ENCODE measurements at places on chromosomes 6 and 20. TPM values are rescaled to one million over a fixed set of nuclear protein-coding genes. Genes with fewer than 3 reads are reported as not detected.

Gene DUSP22
- total RNA-seq: 50.4 TPM

Gene ERGIC3
- total RNA-seq: 129 TPM

Gene NAPB
- total RNA-seq: 22.8 TPM

Gene ENPP4
- total RNA-seq: 45.0 TPM

Gene LY6G6C
- not detected for total RNA-seq

DNA sequence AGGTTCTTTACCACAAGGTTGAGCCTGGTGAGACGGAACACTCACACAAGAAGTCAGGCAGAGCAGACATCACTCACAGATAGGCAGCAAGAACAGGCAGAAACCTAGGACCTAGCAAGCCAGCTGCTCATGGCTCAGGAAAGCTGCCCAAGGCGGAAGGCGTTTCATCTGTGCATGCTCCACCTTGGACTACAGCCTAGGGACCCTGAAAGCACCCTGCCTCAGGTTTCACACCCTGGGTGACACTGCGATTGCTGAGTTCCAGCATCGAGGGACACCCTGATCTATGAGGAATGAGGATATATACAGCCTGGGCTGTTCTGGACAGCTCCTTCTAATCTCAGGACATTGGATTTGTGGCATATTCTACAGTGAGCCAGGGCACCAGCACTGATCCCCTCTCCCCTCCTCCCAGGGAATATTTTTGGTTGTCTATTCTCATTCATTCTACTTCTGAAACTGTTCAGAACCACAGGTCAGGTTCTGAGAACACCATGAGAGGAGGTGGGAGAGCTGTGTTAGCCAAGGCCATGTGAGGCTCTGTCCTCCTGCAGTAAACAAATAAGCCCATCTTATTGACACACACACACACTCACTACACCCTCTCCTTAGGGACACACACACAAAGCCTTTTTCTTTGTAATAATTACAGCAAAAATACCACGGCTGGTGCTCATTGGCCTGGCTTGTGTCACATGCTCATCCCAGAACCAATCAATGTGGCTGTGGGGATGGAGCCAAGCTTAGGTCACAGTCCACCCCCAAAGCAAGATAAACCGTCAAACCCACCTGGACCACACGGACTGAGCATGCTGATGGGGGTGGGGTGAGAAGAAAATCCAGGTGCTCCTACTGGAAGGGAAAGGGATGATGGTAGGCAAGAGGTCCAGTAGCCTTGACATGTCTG is 26.3 kb upstream of the PMEPA1 start:
- H3K4me3 ChIP-seq: no peak overlapping the region
- no peaks in the 10 kb centered on the region for H3K4me1 ChIP-seq
- H3K27ac ChIP-seq: no peak overlapping the region
- no peaks in the 10 kb centered on the region for H3K27me3 ChIP-seq
- DNase-seq: no peak
- no peaks in the 10 kb centered on the region for H3K36me3 ChIP-seq

- no peaks in the 10 kb centered on the region for H3K36me3 ChIP-seq
- DNase-seq: no peak
- H3K27ac ChIP-seq: no peak overlapping the region
Observed at GRCh38 chr6:73962884-73963283, 266.9 kb downstream of the CD109 start.

DNA sequence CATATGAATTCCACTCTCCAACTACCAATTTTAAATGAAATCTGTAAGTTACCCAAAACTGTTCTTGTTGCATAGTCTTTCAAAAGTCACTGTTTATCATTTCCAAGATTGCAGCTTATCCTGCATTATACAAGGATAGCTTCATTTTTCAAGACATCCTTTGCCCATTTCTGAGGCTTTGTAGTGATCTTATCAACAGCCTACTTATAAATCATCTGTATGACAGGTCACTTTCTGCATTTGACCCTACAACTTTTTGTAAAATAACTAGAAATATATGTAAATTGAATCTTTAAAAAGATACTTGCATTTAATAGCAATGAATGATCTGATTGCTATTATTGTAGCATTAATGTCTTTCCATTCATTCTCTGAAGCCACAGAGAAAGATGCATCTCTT is 521.1 kb downstream of the UTRN start:
- no peaks in the 10 kb centered on the region for H3K27me3 ChIP-seq
- peaks cover 45% of the 10 kb centered on the region for H3K36me3 ChIP-seq
- H3K4me3 ChIP-seq: no peak overlapping the region
- no peaks in the 10 kb centered on the region for H3K4me1 ChIP-seq

DNA sequence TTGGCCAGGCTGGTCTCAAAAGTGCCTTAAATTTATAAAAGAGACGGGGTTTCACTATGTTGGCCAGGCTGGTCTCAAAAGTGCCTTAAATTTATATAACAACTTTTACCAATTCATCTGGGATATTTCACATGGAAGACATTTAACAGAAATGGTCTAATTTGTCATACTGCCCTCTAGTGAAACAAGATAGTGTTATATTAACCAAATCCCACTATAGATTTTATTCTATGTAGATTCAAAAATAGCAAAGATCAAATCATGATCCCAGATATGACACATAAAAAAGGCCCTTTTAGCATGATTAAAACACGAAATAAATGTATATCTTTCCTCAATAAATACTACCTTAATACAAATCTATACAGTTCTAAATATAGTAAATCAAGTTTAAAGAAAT is 102.8 kb upstream of the TFAP2D start:
- H3K27ac ChIP-seq: no peak overlapping the region
- H3K4me3 ChIP-seq: no peak overlapping the region
- H3K36me3 ChIP-seq: no peaks in the 10 kb centered on the region
- no peaks in the 10 kb centered on the region for H3K4me1 ChIP-seq
- no peaks in the 10 kb centered on the region for H3K27me3 ChIP-seq
- DNase-seq: no peak

GRCh38 chr6:1700278-1700967 is 90.7 kb downstream of the FOXC1 start:
- no peaks in the 10 kb centered on the region for H3K4me1 ChIP-seq
- no peak overlapping the region for H3K27ac ChIP-seq
- no peak overlapping the region for H3K4me3 ChIP-seq
- H3K27me3 ChIP-seq: no peaks in the 10 kb centered on the region
- H3K36me3 ChIP-seq: no peaks in the 10 kb centered on the region
- DNase-seq: no peak

DNA sequence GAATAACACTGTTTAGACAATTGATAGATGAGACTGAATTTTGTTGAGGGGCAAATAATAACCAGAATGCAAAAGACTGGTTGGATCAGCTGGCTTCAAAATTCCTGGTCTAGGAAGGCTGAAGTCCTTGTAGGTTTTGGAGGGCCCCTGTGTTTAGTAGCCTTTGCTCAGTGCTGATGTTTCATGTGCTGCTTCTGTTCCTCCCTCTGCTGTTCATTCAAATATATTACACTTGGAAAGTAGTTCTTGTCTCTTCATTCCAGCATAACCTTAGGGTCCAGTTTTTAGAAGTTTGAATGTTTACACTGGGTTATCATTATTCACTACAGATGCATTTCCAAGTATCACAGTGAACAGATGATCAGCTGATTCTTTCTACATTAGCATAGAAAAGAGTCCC is 72.5 kb downstream of the FLRT3 start:
- no peaks in the 10 kb centered on the region for H3K4me1 ChIP-seq
- H3K36me3 ChIP-seq: no peaks in the 10 kb centered on the region
- DNase-seq: no peak
- H3K27me3 ChIP-seq: no peaks in the 10 kb centered on the region

- no peak for DNase-seq
- H3K36me3 ChIP-seq: no peaks in the 10 kb centered on the region
- H3K27me3 ChIP-seq: no peaks in the 10 kb centered on the region
Observed at GRCh38 chr20:57440678-57441509, 49.7 kb downstream of the RBM38 start.

- H3K4me3 ChIP-seq: peak within 1 kb of the TSS; percentile 88
- H3K36me3 ChIP-seq: peaks cover 22% of the 10 kb centered on the region
- peaks cover 37% of the 10 kb centered on the region for H3K4me1 ChIP-seq
- H3K27ac ChIP-seq: peak within 1 kb of the TSS; percentile 85
Observed at GRCh38 chr6:30326526-30327231, at the start of gene TRIM39. TRIM39 (plus strand) TSS chr6:30326927; CDS start chr6:30329318, 2,391 bp downstream.

DNA sequence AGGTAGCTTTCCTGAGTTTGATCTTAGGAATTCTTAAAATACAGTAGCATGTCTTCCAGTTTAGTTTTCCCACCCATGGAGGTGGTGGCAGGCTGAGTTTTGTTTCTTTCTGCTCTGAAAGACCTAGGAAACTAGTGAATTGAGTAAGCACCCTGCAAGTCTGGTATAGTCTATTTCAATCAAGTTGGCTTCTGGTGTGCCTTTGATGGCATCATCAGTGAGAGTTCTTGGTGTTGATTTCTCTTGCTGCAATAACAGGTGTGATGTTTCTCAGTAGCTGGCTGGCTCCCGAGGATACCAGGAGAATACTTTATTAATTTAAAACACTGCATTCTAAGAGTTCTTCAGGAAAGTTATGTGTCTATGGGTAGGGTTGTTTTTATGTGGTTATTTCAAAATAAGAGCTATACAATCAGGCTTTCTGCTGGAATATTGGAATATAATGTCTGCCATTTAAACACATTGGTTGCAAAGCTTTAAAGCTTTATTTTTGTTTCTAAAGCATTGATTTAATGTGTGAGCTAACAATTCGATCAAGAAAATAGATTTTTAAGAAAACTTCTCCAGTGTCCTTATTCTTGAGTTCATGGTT is 19.0 kb downstream of the VAPB start:
- peak; percentile 51 for DNase-seq
- no peaks in the 10 kb centered on the region for H3K36me3 ChIP-seq
- no peak overlapping the region for H3K4me3 ChIP-seq
- H3K27ac ChIP-seq: peak overlapping the region; percentile 6
- peaks cover 6% of the 10 kb centered on the region for H3K4me1 ChIP-seq

- DNase-seq: no peak
- peaks cover 4% of the 10 kb centered on the region for H3K36me3 ChIP-seq
Observed at GRCh38 chr6:26439151-26440125, 866 bp upstream of the BTN3A3 start.

Data from natural killer cell (primary cell).